ENCODE measurements at places on chromosomes 6 and 20.

GRCh38 chr6:71886184-71887005 is at the start of gene RIMS1:
RIMS1 (plus strand) TSS chr6:71886550; CDS start chr6:71887024, 474 bp downstream.
- no peak for DNase-seq

DNA sequence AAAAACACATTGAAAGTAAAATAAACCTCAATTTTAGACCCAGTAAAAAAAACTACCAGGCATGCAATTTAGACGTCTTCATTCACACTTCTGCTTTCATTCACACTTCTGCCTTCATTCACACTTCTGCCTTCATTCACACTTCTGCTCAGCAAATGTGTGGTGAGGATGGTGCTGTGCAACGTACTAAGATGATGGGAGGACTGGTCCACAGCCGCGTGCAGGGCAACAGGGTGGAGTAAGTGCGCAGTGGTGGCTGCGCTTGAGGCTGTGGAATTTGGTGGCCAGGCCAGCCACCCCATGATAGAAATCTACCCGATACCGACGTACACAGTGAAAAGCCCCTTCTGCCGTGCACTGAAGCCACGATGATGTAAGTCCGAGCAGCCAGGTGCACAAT is 114.3 kb upstream of the CD93 start:
- no peak for DNase-seq

- no peak for DNase-seq
Measured at GRCh38 chr20:32301719-32302506, 24.5 kb downstream of the KIF3B start.

GRCh38 chr6:138765896-138766655 is 7.5 kb upstream of the CCDC28A start:
- no peak for DNase-seq

- no peak for DNase-seq
Measured at GRCh38 chr6:45500924-45501816, 123.4 kb upstream of the SUPT3H start.

- no peak for DNase-seq
Measured at GRCh38 chr20:22834651-22835256, 200.4 kb upstream of the SSTR4 start.

- DNase-seq, result no peak
Measured at GRCh38 chr6:166497087-166497899, 89.2 kb downstream of the RAMACL start.

DNA sequence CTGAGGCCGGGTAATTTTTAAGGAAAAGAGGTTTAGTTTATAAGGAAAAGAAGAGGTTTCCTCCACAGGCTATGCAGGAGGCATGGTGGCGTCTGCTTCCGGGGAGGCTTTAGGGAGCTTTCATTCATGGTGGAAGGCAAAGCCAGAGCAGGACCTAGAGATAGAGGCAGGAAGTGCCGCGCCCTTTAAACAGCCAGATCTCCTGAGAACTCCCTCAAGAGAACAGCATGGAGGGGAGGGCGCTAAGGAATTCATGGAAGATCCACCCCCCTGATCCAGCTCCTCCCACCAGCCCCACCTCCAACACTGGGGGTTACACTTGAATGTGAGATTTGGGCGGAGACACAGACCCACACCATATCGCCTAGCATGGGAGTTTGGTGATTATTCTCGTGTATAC is 13.9 kb upstream of the DACT2 start:
- no peak for DNase-seq

All from NCI-H2029 treated with DMSO at 0.1 percent for 48 hours (cell line).